ENCODE measurements at places on chromosomes 3 and 15.

- no peak for DNase-seq
- no peak overlapping the region for H3K4me3 ChIP-seq
- H3K4me1 ChIP-seq = no peaks in the 10 kb centered on the region
- H3K27me3 ChIP-seq = no peaks in the 10 kb centered on the region
Observed at GRCh38 chr3:120274739-120275167, 10.3 kb downstream of the GPR156 start.

GRCh38 chr3:193729601-193730000 is 136.6 kb downstream of the OPA1 start:
- no peaks in the 10 kb centered on the region for H3K4me1 ChIP-seq
- no peak overlapping the region for H3K4me3 ChIP-seq
- no peaks in the 10 kb centered on the region for H3K27me3 ChIP-seq
- H3K27ac ChIP-seq = no peak overlapping the region
- no peaks in the 10 kb centered on the region for H3K36me3 ChIP-seq
- DNase-seq = no peak

DNA sequence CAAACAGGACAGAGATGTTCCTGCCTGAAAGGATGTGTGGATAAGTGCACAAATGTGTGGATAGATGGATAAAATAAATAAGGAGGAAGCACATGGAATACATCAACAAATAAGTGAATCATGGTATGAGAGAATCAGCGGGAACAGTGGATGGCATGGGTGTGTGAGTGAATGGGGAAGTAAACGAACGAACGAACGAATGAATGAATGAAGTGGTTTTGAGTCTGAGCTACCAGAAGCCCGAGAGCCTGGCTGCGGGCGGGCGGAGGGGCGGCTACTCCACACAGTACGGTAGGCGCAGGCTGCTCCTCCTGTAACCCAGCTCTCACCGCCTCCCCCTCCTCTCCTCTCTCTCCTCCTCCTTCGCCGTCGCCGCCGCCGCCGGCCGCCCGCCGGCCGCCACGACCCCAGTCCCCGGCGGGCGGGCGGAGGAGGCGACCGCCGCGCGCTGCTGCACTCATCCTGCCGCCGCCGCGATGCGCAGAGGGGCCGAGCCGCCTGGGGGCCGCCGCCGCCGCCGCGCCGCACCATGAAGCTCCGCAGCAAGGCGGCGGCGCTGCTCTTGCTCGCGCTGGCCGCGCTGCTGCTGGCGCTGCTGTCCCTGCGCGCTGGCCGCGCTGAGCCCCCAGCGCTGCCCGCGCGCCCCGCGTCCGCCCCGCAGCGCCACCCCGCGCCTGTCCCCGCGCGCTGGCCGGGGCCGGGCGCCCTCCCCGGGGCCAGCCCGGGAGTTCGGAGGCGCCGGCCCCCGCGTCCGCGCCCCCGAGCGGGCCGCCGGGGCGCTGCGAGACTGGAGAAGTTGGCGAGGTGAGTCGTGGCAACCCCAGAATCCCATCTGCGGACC is at the start of gene GXYLT2:
Gene GXYLT2, plus strand, starts transcription at position 342 of the 841 bp plus-strand sequence. Its CDS starts 188 bp downstream, at position 530.
- H3K4me3 ChIP-seq = peak within 1 kb of the TSS; percentile 31
- no peaks in the 10 kb centered on the region for H3K27me3 ChIP-seq
- H3K27ac ChIP-seq = peak within 1 kb of the TSS; percentile 11
- H3K4me1 ChIP-seq = no peaks in the 10 kb centered on the region
- DNase-seq = peak; percentile 76

DNA sequence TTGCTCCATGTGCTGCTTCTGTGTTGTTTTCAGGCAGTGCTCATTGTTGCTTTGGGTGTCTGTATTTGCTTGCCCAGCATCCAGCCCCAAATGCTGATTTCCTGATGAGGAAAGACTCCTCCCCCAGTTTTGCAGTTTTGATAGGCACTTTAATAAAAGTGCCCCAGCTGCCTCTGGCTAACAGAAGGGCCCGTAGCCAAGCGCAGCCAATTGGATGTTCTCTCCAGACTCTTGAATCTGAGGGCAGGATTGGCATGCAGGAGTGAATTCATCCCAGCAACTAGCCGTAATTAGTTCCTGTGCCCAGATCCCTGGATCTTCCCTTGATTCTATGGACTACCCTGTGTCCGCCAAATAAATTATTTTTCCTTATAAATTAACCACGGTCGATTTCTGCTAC is 14.8 kb upstream of the SEMA5B start:
- no peak overlapping the region for H3K27ac ChIP-seq
- H3K36me3 ChIP-seq = no peaks in the 10 kb centered on the region
- H3K27me3 ChIP-seq = no peaks in the 10 kb centered on the region
- no peak overlapping the region for H3K4me3 ChIP-seq

- no peak overlapping the region for H3K27ac ChIP-seq
- no peak overlapping the region for H3K4me3 ChIP-seq
- no peaks in the 10 kb centered on the region for H3K36me3 ChIP-seq
- DNase-seq = no peak
- no peaks in the 10 kb centered on the region for H3K27me3 ChIP-seq
- H3K4me1 ChIP-seq = no peaks in the 10 kb centered on the region
Observed at GRCh38 chr15:66986951-66987350, 78.5 kb upstream of the SMAD3 start.

GRCh38 chr15:66216806-66217205 is 36.7 kb downstream of the MEGF11 start:
- DNase-seq = no peak
- H3K4me1 ChIP-seq = no peaks in the 10 kb centered on the region
- H3K36me3 ChIP-seq = no peaks in the 10 kb centered on the region
- no peaks in the 10 kb centered on the region for H3K27me3 ChIP-seq

DNA sequence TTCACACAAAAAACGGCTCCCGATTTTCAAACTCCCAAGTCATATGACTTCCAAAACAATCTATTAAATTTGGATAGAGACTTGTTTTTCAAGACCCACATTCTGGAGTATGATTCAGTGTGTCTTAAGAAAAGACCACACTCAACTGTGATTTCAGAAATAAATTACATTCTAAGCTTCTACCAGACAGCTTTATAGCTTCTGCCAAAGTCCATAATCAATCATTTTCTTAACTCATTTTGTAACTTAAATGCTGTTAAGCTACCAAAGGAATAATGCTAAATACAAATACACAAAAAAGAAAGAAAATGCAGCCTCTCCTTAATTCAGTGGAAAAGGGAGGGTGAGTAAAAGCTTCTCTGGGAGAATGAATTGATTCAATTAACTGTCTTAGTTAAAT is 192.3 kb upstream of the P2RY1 start:
- no peak overlapping the region for H3K4me3 ChIP-seq
- H3K27me3 ChIP-seq = no peaks in the 10 kb centered on the region
- H3K4me1 ChIP-seq = no peaks in the 10 kb centered on the region

DNA sequence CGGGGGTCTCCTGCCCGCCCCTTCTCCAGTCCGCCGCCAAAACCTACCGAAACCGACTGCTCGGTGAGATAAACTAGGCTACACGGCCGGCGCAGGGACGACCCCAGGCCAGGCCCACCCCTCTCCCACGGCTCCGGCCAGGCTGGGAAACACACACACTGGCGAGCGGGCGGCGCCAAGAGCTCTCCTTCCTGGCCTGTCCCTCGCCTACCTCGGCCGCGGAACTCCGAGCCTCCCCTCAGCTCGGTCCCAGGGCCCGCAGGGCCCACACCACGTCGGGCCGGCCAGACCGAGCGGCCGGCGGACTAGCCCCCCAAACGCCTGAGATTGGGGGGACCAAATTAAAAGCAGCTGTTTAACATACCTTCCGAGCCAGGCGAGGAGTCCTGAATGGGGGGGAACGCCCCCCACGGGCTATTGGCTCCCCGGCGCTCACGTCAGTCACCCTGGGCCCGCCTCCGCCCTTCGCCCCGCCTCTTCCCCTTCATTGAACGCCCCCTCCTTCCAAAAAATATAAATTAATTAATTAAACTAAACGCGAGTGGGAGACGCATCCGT is 4.0 kb upstream of the SIN3A start:
- peak overlapping the region; percentile 87 for H3K4me3 ChIP-seq
- H3K36me3 ChIP-seq = no peaks in the 10 kb centered on the region
- H3K4me1 ChIP-seq = no peaks in the 10 kb centered on the region

DNA sequence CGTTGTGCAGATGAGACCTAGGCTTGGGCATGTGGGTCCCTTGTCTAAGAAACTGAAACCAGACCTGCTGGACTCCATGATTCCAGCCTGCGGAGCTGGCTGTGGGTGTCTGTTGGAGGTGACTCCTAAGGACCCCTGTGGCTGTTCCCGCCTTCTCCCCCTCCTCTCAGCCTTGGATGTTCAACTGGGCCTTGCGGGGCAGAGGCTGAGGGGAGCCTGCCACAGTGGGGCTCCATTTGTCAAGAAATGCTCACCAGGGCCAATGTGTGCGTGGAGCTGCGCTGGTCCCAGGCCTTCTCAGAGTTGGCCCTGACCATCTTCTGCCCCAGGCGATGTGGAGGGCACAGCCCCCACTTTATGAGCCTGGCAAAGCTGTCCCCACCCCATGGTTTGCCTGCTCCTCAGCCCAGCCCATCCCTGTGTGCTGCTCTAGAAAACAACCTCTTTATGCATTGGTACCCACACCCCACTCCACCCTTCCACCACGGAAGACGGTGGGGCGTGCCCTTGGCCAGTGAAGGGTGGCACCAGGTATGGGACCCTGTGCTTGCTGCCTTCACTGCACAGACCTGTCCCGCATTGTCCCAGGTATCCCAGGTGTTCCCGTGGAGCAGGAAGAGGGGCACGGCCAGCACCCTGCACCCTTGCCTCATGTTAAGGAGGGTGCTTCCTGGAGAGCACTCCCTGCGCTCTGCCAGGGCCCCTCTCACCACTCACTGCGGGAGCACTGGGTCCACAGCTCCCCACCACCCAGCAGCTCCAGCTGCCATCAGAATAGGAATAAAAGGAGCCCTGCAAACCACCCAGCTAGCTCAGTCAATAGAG is 7.9 kb downstream of the MESP2 start:
- H3K27ac ChIP-seq = peak overlapping the region; percentile 93
- H3K27me3 ChIP-seq = no peaks in the 10 kb centered on the region
- no peak overlapping the region for H3K4me3 ChIP-seq
- H3K4me1 ChIP-seq = peaks cover 28% of the 10 kb centered on the region
- DNase-seq = peak; percentile 86

DNA sequence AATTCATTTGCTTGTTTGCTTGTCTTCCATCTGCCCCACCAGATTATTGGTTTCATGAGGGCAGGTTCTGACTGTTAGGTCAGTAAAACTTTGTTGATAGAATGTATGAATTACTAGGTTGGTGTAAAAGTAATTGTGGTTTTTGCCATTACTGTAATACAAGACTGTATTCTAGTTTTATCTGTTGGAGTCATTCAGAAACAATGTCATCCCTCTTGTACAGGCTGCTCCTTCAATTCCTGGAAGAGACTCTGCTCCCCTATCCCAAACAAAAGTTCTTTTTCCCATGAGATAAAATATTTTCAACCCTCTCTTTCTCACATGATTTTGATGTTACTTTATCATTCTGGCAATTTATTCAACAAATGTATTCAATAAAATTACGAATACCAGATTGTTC is 115.0 kb downstream of the CHST2 start:
- no peaks in the 10 kb centered on the region for H3K4me1 ChIP-seq
- no peaks in the 10 kb centered on the region for H3K27me3 ChIP-seq
- no peak overlapping the region for H3K4me3 ChIP-seq
- DNase-seq = no peak
- no peak overlapping the region for H3K27ac ChIP-seq

GRCh38 chr3:162718697-162719096 is 1222.1 kb downstream of the OTOL1 start:
- H3K4me3 ChIP-seq = no peak overlapping the region
- H3K36me3 ChIP-seq = no peaks in the 10 kb centered on the region
- no peak for DNase-seq
- H3K4me1 ChIP-seq = no peaks in the 10 kb centered on the region
- H3K27ac ChIP-seq = no peak overlapping the region
- H3K27me3 ChIP-seq = no peaks in the 10 kb centered on the region

GRCh38 chr3:164360078-164360578 is 718.2 kb downstream of the SI start:
- DNase-seq = no peak
- H3K4me3 ChIP-seq = no peak overlapping the region
- no peaks in the 10 kb centered on the region for H3K27me3 ChIP-seq
- no peak overlapping the region for H3K27ac ChIP-seq
- H3K36me3 ChIP-seq = no peaks in the 10 kb centered on the region
- H3K4me1 ChIP-seq = no peaks in the 10 kb centered on the region

GRCh38 chr3:137329594-137329993 is 371.8 kb downstream of the IL20RB start:
- no peak overlapping the region for H3K4me3 ChIP-seq
- H3K36me3 ChIP-seq = no peaks in the 10 kb centered on the region
- H3K27me3 ChIP-seq = no peaks in the 10 kb centered on the region
- no peak for DNase-seq
- no peaks in the 10 kb centered on the region for H3K4me1 ChIP-seq

DNA sequence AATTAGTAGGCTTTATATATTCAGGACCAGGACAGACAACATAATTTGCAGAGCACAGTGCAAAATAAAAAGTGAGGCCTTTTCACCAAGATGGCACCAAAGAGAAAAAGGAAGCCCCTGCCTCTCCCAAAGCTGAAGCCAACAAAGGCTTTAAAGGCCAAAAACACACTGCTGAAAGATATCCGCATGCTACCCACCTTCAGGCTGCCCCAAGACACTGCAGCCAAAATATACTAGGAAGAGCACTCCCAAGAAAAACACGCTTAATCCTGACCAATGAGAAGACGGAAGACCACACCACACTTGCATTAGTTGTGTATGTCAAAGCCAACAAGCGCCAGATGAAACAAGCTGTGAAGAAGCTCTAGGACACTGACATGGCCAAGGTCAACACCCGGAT is 38.0 kb downstream of the PIK3CB start:
- no peak overlapping the region for H3K27ac ChIP-seq
- no peaks in the 10 kb centered on the region for H3K27me3 ChIP-seq
- H3K4me3 ChIP-seq = no peak overlapping the region

DNA sequence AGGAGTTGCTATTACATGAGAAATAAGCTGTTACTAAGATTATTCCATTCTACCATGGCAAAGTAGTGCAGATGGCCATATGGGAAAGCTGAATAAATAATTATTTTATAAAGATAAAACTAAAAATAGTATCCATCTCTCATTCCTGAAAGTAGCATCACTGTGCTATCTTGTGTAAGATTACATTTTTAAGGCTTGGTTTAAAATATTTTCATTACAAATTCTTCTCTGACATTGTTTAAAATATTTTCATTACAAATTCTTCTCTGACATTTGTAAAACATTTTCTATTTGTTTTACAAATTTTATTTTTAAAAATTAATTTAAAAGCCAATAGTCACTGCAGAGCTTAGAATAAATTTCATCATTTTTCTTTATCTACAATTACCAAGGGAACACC is 665.5 kb upstream of the NAALADL2 start:
- no peaks in the 10 kb centered on the region for H3K4me1 ChIP-seq
- DNase-seq = no peak
- H3K36me3 ChIP-seq = no peaks in the 10 kb centered on the region
- no peak overlapping the region for H3K27ac ChIP-seq

GRCh38 chr15:45454814-45455213 is 67.7 kb downstream of the SLC30A4 start:
- peaks cover 15% of the 10 kb centered on the region for H3K4me1 ChIP-seq
- peak; percentile 74 for DNase-seq
- no peaks in the 10 kb centered on the region for H3K36me3 ChIP-seq
- H3K4me3 ChIP-seq = no peak overlapping the region

GRCh38 chr3:78154521-78155186 is 1114.8 kb downstream of the ROBO2 start:
- no peak overlapping the region for H3K4me3 ChIP-seq
- H3K36me3 ChIP-seq = no peaks in the 10 kb centered on the region
- no peak for DNase-seq
- H3K27me3 ChIP-seq = no peaks in the 10 kb centered on the region

GRCh38 chr3:123449102-123449996 is 459 bp upstream of the ADCY5 start:
- DNase-seq = no peak
- peaks cover 6% of the 10 kb centered on the region for H3K4me1 ChIP-seq
- H3K4me3 ChIP-seq = peak overlapping the region; percentile 55
- peak overlapping the region; percentile 44 for H3K27ac ChIP-seq

GRCh38 chr15:70530503-70530902 is 232.9 kb downstream of the UACA start:
- H3K36me3 ChIP-seq = no peaks in the 10 kb centered on the region
- DNase-seq = no peak
- H3K27me3 ChIP-seq = no peaks in the 10 kb centered on the region
- no peak overlapping the region for H3K27ac ChIP-seq
- no peak overlapping the region for H3K4me3 ChIP-seq

All from colonic mucosa (tissue), 4 donors.